ENCODE measurements at places on chromosomes 5 and 9.
A peak's percentile ranks its signal among the peaks of the same experiment; 100 is the strongest.

GRCh38 chr5:96816411-96816939 is 8.7 kb upstream of the ERAP1 start:
- no peak for DNase-seq

DNA sequence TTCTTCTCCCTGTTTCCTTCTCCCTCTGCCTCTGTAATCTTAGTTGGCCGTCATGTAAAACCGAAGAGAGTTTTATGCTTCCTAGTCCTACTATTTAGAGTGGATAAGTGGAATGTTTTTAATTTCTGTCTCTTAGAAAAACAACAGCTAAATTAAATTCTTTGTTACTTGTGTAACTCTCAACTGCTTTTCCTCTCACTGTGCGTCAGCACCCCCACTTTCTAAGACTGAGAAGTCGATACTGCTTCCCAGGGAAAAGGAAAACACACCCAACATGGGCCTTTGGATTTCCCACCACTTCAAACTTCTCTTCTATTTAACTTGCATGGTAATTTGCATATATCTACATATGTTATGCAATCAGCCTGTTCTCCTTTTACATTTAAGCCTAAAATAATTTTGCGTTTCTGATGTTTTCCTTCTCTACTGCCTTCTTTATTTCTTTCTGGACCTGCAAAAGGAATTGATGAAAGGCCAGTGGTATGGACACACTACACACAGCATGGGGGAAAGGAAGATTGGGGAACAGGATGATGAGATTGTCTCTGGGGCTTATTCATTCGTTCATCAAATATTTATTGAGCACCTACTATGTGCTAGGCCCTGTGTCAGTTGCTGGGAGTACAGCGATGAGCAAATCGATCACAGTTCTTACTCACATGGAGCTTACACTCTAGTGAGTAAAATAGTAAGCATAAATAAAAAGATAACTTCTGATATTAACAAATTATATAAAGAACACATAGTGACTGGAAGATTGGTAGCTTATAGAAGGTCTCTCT is 52.5 kb upstream of the CTNNA1 start:
- no peak for DNase-seq

GRCh38 chr5:177499842-177500241 is 2.4 kb upstream of the PDLIM7 start:
- DNase-seq = no peak

GRCh38 chr9:99079542-99079941 is 25.4 kb upstream of the TGFBR1 start:
- DNase-seq = no peak

- no peak for DNase-seq
Measured at GRCh38 chr5:76457674-76458485, 54.8 kb downstream of the IQGAP2 start.

DNA sequence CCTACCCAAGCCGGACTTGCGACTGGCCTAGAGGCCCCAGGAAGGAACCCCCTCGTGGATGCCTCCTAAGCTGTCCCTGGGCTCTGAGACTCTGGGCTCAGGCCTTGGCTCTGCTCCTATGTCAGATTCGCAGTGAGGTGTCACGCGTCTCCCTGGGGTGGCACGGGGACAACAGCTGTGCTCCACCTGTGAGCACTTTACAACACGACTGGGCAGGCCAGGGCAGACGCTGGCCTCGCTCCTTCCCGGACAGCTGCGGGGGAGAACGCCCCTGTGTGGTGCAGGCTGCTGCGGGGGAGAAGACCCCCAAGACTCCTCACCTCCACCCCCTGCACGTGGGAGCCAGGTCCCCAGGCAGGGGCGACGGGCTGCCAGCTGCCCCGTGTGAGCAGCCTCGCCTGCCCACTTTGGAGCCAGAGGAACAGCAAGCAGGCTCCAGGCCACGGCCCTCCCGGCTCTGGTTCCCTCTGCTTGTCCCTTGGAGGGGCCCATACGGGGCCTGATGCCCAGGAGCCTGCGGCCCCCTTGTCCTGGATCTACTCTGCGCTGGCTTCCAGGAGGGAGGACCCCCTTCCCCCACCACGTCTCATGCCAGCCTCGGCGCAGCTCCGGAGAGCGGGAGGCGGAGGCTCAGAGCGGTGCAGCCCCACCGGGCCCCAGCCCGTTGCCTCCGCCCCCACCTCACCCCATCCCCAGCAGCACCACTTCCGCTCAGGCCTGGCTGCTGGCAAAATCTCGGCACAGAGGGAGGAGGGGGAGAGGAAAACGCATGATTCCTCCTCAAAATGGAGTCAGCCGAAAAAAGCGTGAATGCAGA is 36.0 kb downstream of the SARDH start:
- no peak for DNase-seq

DNA sequence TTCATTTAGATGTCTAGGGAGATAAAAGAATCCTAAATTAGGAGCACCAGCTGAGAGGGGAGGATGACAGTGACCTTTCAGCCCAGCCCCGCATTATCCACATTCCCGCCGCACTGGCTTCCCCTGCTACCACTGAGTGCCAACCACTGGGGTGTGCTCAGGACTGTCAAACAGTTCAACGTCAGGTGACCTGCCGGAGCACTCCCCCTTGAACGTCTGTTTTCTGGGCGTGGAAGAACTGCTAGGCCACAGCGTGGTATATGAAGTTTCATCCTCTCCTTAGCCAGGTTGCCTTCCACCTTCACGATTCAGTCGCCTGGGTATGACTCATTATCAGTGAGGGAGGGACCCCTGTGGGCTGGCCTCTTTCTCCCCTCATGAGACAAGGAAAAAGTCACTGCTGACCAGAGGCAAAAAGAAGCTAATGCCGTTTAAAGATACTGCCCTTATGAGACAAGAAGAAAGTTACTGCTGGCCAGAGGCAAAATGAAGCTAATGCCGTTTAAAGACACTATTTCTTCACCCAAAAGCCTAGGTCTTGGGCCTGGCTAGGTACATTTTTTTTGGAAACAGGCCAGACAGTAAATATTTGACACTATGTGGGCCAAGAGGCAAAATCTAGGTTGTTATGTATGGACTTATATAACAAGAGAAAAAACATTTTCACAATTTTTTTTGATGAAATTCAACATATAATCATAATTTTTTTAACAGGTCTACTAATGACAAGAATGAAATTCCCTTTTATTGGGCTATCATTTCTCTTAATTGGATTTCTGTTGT is 4.6 kb downstream of the NMRK1 start:
- DNase-seq = no peak

GRCh38 chr5:5351288-5351979 is 71.0 kb upstream of the ICE1 start:
- DNase-seq = peak; percentile 90

- no peak for DNase-seq
Measured at GRCh38 chr5:171483551-171484135, 64.2 kb downstream of the FGF18 start.

DNA sequence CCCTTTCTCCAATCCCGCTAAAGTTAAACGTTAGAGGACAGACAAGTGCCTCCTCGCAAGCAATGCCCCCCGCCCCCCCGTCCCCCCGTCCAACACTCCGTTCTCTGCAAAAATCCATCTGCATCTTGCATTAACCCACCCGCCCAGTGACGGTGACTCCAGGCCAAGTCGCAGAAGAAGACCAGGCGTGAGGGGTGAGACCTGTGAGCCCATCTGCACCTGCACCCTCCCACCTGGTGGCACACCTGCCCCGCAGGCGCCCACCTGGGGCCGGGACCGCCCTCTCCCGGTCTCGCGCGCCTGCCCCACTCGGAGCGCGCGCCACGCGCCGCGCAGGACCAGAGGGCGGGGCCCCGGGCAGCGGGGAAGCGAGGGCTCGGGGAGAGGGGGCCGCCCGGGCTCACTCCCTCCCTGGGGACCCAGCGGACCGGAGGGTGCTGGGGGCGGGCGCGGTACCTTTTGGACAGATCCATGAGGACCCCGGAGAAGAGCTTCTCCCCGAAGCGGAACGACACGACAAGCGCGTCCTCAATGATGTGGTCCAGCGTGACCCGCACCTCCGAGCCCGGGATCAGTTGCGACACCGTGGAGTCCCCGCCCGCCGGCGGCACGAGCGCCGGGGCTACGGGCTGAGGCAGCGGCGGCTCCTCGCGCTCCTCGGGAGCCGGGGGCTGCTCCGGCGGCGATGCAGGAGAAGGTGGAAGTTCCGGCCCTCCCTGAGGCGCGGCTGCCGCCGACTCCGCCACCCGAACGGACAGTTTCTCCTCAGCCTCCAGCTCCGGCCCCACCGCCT is 705 bp downstream of the PWWP2A start:
- DNase-seq = no peak

- no peak for DNase-seq
Measured at GRCh38 chr5:173494446-173494845, 122.0 kb downstream of the BOD1 start.

GRCh38 chr9:24095246-24095645 is 269.2 kb upstream of the ELAVL2 start:
- DNase-seq = no peak

GRCh38 chr5:135031813-135032694 is 2.0 kb downstream of the PITX1 start:
- peak; percentile 12 for DNase-seq

DNA sequence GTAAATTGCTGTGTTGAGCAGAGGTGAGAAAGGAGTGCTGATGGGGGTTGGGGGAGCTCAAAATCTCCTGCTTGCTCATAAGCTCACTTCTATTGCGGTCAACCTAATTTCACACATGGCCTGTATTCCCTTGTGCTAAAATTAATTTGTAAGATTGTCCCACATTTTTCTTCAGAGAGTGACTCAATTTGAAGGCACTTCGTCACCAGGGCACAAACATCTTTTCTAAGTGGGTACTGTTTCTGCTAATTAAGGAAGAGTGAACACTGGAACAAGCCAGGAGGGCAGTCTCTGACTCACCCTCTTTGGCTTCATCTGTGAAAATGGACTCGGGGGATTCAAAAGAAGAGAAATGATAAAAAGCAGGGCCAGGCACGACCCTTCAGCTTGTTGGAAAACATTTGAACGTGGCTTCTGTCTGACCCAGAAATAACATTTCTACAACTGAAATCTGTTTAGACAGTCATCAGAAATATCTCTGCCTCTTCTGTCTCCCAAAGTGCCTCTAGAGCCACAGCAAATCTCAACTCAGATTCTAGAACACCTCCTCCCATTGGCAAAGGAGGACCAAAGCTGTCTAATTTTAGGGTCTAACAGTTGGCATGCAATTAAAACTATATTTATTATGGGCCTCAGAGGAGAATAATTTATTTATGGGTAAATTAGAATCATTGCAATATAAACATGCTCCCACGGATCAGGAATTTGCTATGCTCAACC is 49.8 kb downstream of the FEM1C start:
- no peak for DNase-seq

GRCh38 chr5:56633950-56634349 is 181.4 kb upstream of the MAP3K1 start:
- no peak for DNase-seq

DNA sequence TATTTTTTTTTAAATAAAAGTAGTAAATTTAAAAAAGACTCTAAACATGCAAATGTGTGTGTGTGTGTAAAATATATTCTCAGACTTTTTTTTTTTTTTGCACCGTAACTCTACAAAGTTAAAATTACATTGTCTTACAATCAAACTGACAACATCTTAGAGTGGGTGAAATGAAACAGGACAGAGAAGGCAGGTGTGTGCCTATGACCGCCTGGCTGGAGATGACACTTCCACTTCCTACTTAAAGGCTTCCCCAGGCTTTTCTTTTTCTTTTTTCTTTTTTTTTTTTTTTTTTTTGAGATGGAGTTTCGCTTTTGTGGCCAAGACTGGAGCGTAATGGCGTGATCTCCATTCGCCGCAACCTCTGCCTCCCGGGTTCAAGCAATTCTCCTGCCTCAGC is 2.7 kb upstream of the AK1 start:
- DNase-seq = no peak

DNA sequence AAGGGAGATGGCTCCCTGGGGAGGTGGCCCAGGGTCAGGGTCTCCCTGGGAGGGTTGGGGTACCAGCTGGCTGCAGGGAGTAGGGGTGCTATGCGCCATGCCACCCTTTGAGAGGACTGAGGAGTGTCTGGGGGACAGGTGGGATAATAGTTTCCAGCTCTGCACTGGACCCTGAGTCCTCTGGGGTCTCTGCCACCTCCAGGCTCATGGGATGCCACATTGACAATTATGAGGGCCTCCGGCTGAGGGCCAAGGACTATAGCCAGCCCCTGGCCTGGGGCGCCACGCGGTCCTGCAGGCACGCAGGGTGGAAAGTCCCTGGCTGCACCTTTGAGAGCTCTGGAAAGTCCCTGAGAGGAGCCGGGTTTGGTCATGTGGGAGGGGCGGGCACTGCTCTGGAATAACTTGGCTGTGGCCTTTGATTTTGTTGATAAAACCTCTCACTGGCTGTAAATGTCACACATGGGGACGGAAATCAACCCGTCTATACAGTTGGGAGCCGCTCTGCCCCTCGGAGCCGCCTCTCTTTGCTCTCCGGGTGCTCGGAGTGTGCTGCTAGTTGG is 16.0 kb downstream of the TRAF2 start:
- no peak for DNase-seq

DNA sequence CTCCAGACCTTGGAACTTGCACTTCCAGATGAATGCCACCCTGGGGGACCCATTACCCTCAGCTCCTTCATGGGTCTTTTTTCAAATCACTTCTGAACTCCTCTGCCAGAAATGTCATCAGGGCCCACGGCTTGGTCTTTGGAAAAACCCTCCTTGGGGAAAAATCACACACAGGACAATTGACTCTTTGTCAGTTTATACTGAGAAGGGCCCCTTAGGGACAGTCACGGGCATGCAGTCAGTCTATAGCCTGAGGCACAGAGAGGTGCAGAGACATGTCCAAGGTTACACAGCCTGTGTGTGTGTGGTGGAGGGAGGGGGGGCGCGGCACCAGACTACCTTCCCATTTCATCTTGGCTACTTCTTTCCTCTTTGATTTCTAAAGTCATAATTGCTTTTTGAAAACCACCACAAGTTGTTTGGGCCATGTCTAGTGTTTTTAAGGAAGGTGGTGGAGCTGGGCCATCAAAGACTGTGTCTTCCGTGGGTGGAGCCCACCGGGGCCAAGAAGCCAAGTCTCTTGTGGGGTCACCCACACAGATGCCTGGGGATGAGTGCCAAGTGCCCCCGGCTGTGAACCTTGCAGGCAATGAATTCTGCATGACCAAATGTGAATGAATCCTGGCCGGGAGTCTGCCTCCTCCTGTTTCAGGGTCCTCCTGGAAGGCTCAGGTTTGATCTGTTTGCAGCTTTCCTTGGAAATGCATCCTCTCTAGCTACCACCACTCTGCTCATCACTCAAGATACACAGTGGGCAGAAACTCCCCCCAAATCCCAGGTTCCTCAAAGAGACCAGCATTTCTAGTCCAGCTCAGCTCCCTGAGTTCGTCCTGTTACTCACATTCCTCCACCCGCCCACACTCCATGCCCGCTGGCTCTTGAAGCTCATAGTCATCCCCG is 200.1 kb upstream of the TBC1D2 start:
- DNase-seq = no peak

DNA sequence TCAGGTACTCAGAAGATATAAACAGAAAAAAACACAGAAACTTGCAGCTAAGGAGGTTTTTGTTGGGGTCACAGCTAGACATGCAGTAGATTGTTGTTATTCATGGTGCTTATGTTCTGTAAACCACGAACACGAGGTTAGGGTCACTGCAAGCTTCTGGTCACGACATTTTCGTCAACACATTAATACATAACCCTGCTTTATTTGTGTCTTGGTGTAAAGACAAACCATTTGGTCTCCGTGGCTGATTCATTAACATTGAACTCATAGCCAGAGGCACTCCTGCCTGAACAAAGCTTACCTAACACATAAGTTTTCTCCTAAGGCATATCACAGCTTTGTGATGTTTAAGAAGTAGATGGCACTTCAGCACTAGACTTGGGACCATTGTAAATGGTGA is 16.9 kb downstream of the TEK start:
- DNase-seq = no peak
